Ascending aorta (tissue), 2 donors: ENCODE measurements at places on chromosomes 16 and 17.
A peak's percentile ranks its signal among the peaks of the same experiment; 100 is the strongest.

GRCh38 chr17:65226227-65226626 lies 89.1 kb downstream of the RGS9 start:
- no peaks in the 10 kb centered on the region for H3K4me1 ChIP-seq
- no peak overlapping the region for H3K27ac ChIP-seq
- H3K36me3 ChIP-seq, result no peaks in the 10 kb centered on the region
- H3K27me3 ChIP-seq, result no peaks in the 10 kb centered on the region
- no peak overlapping the region for H3K4me3 ChIP-seq

DNA sequence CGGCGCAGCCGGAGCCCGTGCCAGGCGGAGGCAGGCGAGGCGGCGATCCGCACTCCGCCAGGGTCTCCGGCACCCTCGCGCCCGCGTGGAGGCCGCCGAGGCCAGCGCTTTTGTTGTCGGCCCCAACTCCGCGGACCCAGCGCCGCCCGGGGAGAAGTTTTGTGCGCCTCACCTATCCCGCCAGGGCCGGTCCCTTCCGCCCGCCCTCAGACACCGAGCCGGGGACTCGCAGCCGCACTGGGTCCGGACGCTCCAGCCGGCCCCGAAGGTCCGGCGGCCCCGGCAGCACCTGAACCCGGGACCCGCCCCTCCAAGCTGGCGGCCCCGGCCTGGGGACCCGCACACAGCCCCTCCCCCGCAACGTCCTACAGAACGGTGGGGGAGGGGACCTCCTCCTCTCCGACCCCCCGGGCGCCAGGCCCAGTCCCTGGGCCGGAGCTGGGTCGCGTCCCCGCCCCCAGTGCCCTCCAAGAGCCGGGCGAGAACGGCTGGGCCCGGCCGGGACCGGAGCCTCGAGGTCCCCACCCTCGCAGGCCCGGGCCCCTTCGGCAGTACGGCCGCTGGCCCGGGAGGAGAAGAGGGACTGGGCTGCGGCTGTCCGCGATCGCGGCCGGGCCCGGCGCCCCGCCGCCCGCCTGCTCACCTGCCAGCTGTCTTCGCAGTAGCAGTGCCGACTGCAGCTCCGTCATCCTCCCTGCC lies 698 bp downstream of the UBE2G1 start:
- no peaks in the 10 kb centered on the region for H3K36me3 ChIP-seq
- H3K27ac ChIP-seq, result peak overlapping the region; percentile 93
- DNase-seq, result no peak
- H3K27me3 ChIP-seq, result no peaks in the 10 kb centered on the region
- H3K4me3 ChIP-seq, result peak overlapping the region; percentile 93

DNA sequence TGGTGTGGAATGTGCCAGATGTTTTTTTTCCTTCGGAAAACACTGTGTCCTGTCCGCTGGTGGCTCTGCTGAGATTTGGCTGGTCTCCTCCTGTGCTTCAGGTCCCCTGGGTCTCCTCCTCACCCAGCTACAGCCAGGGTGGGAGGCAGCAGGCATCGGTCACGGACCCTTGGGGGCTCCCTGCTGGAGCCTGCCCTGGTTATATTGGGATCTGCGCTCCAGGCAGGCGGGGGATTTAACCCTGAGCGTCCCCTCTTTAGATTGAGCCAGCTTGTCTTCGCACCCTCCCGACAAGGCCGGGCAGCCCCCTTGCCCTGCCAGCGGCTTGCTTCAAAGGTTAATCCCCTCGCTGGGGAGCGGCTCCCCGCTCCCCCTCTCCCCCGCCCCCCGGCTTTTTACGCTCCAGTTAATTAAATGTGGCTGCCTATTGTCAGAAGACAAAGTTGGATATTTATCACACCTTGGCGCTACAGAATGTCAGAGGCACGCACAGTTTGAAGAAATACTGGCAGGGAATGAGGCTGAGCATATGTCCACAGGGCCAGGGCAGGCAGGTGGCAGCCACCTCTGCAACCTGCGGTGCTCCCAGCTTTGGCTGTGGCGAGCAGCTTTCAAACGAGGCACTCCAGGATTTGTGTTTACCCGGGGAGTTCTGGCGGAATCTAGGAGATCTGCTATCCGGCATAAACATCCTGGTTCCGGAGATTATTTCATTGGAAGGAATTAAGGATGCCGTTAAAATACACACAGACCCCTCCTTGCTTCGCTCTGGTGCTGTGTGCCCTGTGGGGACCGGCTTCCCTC lies 38.2 kb upstream of the GSE1 start:
- DNase-seq, result no peak
- H3K4me1 ChIP-seq, result peaks cover 13% of the 10 kb centered on the region
- H3K36me3 ChIP-seq, result no peaks in the 10 kb centered on the region
- H3K27me3 ChIP-seq, result no peaks in the 10 kb centered on the region

GRCh38 chr16:68893710-68894705 lies 50.7 kb downstream of the TANGO6 start:
- no peaks in the 10 kb centered on the region for H3K27me3 ChIP-seq
- no peak overlapping the region for H3K27ac ChIP-seq
- DNase-seq, result no peak
- H3K36me3 ChIP-seq, result no peaks in the 10 kb centered on the region
- H3K4me1 ChIP-seq, result no peaks in the 10 kb centered on the region

DNA sequence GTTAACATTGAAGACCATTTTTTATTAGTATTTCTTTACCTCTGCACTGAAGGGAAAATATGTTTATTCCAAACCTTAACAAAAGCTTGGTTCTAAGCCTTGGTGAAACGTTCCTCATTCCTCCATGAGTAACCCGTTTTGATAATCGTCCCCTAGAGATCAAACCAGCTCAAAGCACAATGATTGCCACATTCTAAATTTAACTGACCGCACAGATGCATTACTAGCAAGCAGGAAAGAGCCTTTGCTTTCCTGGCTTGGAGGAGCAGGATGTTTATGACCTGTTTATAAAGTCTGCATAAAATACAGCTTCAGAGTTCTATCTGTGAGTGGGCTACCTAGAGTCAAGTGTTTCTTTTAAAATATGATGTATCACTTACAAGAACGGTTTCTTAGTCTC lies 193.8 kb downstream of the TMEM114 start:
- DNase-seq, result no peak
- no peaks in the 10 kb centered on the region for H3K27me3 ChIP-seq
- H3K4me1 ChIP-seq, result no peaks in the 10 kb centered on the region
- H3K36me3 ChIP-seq, result no peaks in the 10 kb centered on the region
- H3K27ac ChIP-seq, result no peak overlapping the region

GRCh38 chr17:39776252-39776651 lies 38.5 kb downstream of the GRB7 start:
- H3K36me3 ChIP-seq, result no peaks in the 10 kb centered on the region
- H3K4me3 ChIP-seq, result no peak overlapping the region
- no peak overlapping the region for H3K27ac ChIP-seq
- H3K4me1 ChIP-seq, result no peaks in the 10 kb centered on the region
- DNase-seq, result no peak

DNA sequence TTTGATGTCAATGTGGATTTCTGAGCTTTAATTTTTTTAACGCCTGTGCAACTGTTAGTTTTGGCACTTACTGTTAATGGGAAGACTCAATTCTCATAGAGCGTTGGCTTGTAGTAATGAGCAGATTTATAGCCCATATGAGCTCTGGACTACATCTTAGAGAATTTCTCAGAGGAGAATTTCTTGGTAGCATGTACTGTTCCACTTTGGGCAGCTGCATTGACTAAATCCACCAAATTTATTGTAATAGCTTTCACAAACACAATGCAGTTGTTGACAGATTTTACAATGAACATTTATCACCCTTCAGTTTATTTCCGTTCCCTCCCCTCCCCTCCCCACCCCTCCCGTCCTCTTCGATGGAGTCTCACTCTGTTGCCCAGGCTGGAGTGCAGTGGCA lies 193.9 kb downstream of the PRKCA start:
- H3K4me1 ChIP-seq, result no peaks in the 10 kb centered on the region
- H3K27me3 ChIP-seq, result no peaks in the 10 kb centered on the region
- no peak overlapping the region for H3K27ac ChIP-seq
- H3K36me3 ChIP-seq, result no peaks in the 10 kb centered on the region
- DNase-seq, result no peak

- H3K27ac ChIP-seq, result no peak overlapping the region
- H3K4me3 ChIP-seq, result peak overlapping the region; percentile 62
- no peaks in the 10 kb centered on the region for H3K36me3 ChIP-seq
- H3K27me3 ChIP-seq, result no peaks in the 10 kb centered on the region
- peaks cover 18% of the 10 kb centered on the region for H3K4me1 ChIP-seq
These were observed 5.6 kb downstream of the CORO6 start for GRCh38 chr17:29617125-29617480.

DNA sequence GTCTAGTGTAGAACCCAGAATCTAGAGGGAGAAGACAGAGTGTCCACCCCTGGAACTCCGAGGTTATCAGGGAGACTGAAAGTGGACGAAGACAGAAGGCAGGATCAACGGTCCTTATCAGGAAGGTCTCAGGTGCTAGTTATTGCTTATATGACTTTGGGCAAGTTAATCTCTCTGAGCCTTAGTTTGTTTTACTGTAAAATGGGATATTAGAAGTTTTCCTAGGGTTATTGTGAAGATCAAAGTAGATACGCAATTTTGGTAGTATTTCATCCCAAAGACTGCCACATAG lies 1.2 kb downstream of the RNF167 start:
- H3K4me3 ChIP-seq, result peak overlapping the region; percentile 79
- H3K27ac ChIP-seq, result peak overlapping the region; percentile 88
- DNase-seq, result no peak
- H3K4me1 ChIP-seq, result peaks cover 45% of the 10 kb centered on the region
- H3K36me3 ChIP-seq, result peaks cover 63% of the 10 kb centered on the region

DNA sequence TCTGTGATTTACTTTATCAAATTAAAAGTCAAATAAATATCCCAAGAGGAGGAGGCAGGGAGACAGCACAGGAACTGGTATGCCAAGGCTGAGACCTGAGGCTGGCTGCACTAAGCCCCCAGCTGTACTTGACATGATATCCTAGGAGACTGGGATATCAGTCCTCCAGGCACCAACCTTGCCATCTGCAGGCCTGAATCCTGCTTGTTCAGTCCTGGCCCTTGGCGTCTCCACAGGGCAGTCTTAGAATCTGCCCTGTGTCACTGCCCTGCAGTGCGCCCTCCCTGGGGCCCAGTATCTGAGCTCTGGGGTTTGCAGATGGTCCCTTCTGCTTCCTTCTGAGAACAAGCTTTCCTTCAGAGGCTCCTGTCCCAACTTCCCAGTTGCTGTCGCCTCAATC lies 75.9 kb downstream of the HS3ST3A1 start:
- no peak overlapping the region for H3K27ac ChIP-seq
- H3K4me3 ChIP-seq, result no peak overlapping the region
- no peaks in the 10 kb centered on the region for H3K36me3 ChIP-seq
- no peak for DNase-seq
- no peaks in the 10 kb centered on the region for H3K4me1 ChIP-seq
- H3K27me3 ChIP-seq, result no peaks in the 10 kb centered on the region

GRCh38 chr17:59093702-59094231 lies 12.9 kb downstream of the TRIM37 start:
- H3K27ac ChIP-seq, result peak overlapping the region; percentile 57
- H3K27me3 ChIP-seq, result no peaks in the 10 kb centered on the region
- peak overlapping the region; percentile 15 for H3K4me3 ChIP-seq
- peaks cover 11% of the 10 kb centered on the region for H3K36me3 ChIP-seq
- H3K4me1 ChIP-seq, result peaks cover 14% of the 10 kb centered on the region

DNA sequence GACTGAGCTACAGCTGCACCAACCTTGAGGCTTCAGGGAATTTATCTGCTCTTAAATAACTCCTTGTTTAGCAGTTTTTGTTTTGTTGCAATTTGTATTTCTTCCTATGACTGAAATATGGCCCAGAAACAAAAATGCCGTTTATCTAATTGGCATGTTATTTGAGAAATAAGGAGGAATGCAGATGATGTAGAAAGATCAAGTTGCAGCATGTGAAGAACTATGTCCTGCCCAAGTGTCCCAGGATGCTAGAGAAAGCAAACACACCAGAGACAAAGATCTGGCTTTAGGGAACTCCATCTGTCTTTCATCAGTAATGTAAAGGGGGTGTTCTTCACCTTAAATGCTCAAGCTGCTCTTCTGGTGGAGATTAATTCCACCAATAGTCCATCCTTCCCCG lies 29.7 kb downstream of the USP31 start:
- no peak for DNase-seq
- H3K27me3 ChIP-seq, result no peaks in the 10 kb centered on the region
- H3K36me3 ChIP-seq, result no peaks in the 10 kb centered on the region
- H3K27ac ChIP-seq, result peak overlapping the region; percentile 82

- no peaks in the 10 kb centered on the region for H3K4me1 ChIP-seq
- H3K36me3 ChIP-seq, result no peaks in the 10 kb centered on the region
- H3K27me3 ChIP-seq, result no peaks in the 10 kb centered on the region
These were observed 16.5 kb downstream of the XYLT1 start for GRCh38 chr16:17454162-17454730.

- peaks cover 60% of the 10 kb centered on the region for H3K4me1 ChIP-seq
- H3K36me3 ChIP-seq, result peaks cover 17% of the 10 kb centered on the region
- no peak overlapping the region for H3K27ac ChIP-seq
- DNase-seq, result no peak
These were observed 29.0 kb downstream of the TIMM22 start for GRCh38 chr17:1025733-1026598.

- no peak overlapping the region for H3K27ac ChIP-seq
- no peak for DNase-seq
- H3K27me3 ChIP-seq, result no peaks in the 10 kb centered on the region
- no peaks in the 10 kb centered on the region for H3K4me1 ChIP-seq
- H3K4me3 ChIP-seq, result no peak overlapping the region
These were observed 21.7 kb downstream of the SPHK1 start for GRCh38 chr17:76405967-76406647.

GRCh38 chr17:82231562-82232321 lies 2.9 kb downstream of the SLC16A3 start:
- peaks cover 2% of the 10 kb centered on the region for H3K36me3 ChIP-seq
- peak overlapping the region; percentile 79 for H3K27ac ChIP-seq
- no peaks in the 10 kb centered on the region for H3K27me3 ChIP-seq
- peaks cover 19% of the 10 kb centered on the region for H3K4me1 ChIP-seq
- DNase-seq, result peak; percentile 54

- no peaks in the 10 kb centered on the region for H3K36me3 ChIP-seq
- H3K27me3 ChIP-seq, result no peaks in the 10 kb centered on the region
- H3K4me1 ChIP-seq, result no peaks in the 10 kb centered on the region
These were observed 50.7 kb upstream of the RPL38 start for GRCh38 chr17:74152591-74153455.

GRCh38 chr17:279331-279730 lies 73.3 kb downstream of the RPH3AL start:
- no peak overlapping the region for H3K27ac ChIP-seq
- H3K4me1 ChIP-seq, result no peaks in the 10 kb centered on the region
- no peak overlapping the region for H3K4me3 ChIP-seq
- no peaks in the 10 kb centered on the region for H3K27me3 ChIP-seq
- H3K36me3 ChIP-seq, result no peaks in the 10 kb centered on the region
